ENCODE measurements at places on chromosomes 11 and 22.

DNA sequence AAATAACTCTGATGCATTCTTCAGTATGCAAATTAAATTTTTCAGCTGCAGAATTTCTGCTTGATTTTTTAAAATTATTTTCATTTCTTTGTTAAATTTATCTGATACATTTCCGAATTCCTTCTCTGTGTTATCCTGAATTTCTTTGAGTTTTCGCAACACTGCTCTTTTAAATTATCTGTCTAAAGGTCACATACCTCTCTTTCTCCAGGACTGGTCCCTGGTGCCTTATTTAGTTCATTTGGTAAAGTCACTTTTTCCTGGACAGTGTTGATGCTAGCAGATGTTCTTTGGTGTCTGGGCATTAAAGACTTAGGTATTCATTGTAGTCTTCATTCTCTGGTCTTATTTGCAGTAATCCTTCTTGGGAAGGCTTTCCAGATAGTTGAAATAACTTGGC is 577.4 kb upstream of the LUZP2 start:
- DNase-seq, result no peak

DNA sequence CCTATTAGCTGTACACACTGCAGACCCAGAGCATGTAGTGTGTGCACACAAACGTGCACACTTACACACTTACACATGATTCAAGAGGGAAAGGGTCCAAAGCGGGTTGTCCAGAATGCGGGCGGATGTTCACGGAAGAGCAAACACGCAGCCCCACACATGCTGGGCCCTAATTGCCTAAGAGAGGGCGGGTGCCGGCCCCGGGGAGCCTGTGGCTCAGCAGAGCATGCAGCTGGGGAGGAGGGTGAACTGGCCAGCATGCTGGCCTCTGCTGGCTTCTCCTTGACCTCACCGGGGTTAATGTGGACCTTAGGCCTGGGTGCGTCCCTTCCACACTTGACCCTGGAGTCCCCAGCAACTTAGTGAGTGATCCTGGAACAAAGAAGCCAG is 816.3 kb downstream of the BRD1 start:
- DNase-seq, result no peak

- no peak for DNase-seq
Measured at GRCh38 chr11:8268530-8269400, 5.1 kb upstream of the LMO1 start.

- no peak for DNase-seq
Measured at GRCh38 chr11:130785380-130786116, 130.7 kb downstream of the SNX19 start.

- peak; percentile 35 for DNase-seq
Measured at GRCh38 chr11:63919267-63920125, 2.5 kb upstream of the RCOR2 start.

DNA sequence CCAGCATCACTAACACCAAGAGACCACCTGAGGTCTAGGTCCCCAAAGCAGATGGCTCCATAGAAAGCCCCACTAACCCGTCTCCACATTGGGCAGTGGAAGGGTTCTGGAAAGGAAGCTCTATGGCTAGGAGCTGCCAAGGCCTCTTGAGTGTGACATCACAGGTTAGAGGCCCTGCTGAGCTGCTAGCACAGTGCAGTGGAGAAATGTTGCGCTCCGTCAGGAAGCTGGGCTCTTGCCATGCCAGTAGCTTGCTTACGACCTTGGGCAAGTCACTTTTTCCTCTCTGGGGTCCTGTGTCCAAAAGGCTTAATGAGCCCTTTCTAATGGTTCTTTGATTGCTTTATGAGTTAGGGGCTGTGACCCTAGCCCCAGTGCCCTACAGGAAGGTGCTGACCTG is 10.6 kb downstream of the PIK3IP1 start:
- DNase-seq, result no peak

DNA sequence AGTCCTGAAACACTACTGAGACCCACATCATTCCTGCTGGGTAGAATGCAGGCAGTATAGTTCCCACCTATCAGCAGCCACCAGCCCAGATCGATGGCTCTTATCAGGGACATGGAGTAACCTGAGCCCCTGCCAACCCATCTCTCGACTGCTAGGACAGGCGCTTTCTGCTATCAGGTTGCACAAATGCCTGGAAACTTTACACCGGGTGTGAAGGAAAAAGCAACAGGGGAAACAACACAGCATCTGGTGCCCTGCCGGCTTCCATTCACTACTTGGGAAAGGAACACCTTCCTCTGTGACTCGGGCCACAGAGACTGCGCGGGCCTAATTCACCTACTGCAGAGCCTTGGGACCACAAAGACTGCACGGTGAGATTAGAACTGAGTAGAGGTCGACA is 18.5 kb downstream of the RBFOX2 start:
- no peak for DNase-seq

- no peak for DNase-seq
Measured at GRCh38 chr11:69433741-69434140, 47.7 kb upstream of the LINC01488 start.

GRCh38 chr22:32695451-32695891 is 106.0 kb upstream of the TIMP3 start:
- DNase-seq, result no peak

GRCh38 chr11:70557742-70558485 is 159.6 kb downstream of the CTTN start:
- no peak for DNase-seq

DNA sequence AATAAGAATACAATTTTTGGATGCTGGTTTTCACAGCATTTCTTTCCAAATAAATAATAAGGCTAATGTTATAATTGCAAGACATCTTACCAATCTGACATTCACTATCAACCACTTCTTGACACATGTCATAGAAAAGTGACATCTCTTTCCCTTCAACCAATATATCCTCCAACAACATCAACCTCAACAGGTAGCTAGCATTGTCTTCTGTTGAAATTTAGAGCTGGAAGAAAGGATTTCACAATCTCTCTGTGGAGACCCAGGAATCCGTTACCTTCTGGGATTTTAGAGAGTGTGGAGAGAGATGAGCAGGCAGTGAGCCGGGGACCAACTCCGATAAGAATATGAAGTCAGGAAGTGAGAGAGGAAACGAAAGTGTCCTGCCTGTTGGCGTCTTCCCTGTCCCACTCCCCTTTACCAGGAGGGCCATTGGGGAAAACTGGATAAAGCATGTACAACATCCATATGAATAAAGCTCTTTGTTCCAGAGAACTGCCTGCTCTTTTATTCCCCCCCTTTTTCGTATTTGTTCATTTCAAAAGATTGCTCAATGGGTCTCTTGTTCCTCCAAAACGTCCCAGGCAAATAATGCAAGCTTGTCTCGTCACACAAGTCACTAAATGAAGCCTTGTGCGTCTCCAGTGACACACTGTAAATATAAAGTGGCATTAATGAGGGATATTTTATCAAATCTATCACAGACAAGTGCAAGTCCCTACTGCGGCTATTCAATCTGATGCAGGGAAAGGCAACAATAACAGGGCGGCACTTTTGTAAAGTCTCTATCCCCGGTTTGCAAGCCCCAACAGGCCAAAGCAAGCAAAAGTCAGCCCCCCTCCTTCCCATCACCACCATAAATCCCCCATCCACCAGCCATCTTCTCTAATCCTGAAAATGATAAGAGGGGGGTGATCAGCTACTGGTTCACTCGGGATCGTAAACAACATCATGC is 3.4 kb downstream of the CADM1 start:
- DNase-seq, result no peak

DNA sequence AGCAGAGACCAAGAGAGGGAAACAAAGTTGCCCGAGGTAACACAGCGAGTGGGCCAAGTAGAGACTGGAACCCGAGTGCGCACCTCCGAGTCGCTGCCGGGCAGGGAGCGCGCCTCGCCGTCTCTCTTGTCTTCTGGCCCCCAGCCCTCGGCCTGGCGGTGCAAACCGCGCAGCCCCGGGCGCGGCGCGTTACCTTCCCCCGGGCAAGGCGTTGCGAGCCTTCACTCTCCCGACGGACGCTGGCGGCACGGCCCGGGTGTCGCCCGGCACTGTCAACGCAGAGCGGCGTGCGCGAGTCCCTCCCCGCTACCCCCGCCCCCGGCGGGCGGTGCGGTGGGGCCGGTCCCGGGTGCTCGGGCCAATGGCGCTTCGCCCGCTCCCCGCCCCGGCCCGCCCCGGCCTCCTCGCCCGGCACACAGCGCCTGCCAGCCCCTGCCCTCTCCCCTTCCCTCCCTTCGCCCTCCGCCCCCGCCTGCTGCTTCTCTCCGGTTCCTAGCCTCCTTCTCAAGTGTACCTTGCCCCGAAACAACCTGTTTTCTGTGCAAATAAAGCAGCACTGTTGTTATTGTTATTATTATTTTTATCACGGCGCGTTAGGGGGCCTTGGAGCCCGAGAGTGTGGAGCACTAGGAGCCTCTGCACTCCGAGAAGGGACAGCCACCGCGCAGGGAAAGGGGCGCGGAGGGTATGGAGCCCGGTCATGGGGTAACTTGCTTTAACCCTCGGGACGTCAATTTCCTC is at the start of gene SYTL2:
Gene SYTL2, minus strand, starts transcription at position 271 of the 741 bp plus-strand sequence. CDS start 53,416 bp downstream, outside the sequence.
- DNase-seq, result peak; percentile 61

DNA sequence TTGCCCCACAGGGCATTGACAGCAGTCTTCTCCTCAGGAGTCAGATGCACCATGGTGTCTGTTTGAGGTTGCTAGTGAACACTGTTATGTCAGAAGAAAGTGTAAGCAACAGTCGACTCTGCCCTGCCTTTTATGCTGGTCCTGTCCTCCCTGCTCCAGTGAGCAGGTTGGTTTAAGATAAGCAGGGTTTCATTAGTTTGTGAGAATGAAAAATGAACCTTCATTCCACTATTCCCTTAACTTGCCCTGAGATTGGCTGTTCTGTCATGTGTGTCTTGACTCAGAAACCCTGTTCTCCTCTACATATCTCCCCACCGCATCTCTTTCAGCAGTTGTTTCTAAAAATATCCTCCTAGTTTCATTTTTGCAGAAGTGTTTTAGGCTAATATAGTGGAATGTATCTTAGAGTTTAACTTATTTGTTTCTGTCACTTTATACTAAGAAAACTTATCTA is at the start of gene HBD:
Gene HBD, minus strand, starts transcription at position 103 of the 454 bp plus-strand sequence. Its CDS starts 50 bp downstream, at position 53.
- DNase-seq, result peak; percentile 10

DNA sequence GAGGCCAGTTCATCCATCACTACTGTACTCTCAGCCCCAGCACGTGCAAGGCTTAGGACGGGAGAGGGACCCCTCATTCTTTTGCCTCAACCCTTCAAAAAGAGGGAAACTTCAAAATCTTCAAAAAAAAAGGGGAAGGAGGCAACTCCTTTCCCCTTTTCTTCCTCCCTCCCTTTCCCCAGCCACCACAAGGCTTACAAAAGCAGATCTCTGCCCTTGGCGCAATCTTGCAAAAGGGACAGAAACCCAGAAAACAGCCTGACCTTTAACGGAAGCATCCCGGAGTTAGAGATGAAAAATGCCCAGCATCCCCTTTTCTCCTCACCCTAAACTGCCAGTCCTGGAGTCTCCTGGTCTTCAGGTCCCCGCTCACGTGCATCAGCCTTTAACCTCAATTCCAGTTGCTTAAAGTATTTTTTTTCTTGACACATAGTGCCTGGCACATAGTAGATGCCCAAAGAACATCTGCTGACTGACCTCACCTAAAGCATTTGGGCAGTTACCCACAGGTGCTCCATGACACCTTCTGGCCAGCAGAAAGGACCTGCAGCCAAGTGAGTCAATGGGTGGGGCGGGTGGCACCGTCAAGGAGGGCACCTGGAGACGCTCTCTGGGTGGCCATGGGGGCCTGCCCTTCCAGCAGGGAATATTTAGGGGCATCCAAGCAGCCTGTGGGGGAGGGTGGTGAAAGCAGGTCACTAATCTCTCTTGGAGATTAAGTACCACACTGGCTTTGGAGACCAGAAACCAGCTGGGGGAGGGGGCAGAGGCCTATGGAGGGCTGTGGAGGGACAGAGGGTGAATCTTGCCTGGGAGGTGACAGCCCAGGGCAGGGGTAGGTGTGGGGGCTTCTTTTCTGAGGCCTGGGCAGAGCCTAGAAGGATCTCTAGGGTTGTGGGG is 16.3 kb downstream of the NECTIN1 start:
- DNase-seq, result no peak

GRCh38 chr11:62373464-62374119 is 36.3 kb downstream of the ASRGL1 start:
- no peak for DNase-seq

- peak; percentile 10 for DNase-seq
Measured at GRCh38 chr11:22780952-22781593, 48.5 kb downstream of the SVIP start.

DNA sequence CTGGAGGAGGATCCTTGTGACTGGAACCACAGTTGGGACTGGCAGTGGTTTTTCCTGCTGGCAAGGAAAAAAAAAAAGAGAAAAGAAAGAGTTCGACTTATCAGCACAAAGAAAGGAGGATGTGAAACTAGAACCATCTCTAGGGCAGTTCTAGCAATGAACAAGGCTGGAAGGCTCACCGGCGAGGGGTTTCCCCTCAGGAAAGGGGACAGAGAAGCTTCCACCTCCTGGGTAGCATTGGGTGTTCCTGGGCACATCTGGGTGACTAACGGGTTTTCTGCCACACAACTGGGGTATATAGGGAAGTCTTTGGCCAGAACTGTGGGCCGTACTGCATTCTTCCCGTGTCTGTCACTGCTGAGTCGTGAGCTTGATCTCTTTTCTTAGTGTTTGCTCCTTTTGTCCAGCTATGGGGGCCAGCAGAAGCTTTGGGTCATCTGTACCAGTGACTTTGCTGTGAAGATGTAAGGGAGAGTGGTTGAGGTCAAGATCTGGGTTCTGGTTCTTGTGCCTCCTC is 109.4 kb upstream of the OR4B1 start:
- peak; percentile 83 for DNase-seq

DNA sequence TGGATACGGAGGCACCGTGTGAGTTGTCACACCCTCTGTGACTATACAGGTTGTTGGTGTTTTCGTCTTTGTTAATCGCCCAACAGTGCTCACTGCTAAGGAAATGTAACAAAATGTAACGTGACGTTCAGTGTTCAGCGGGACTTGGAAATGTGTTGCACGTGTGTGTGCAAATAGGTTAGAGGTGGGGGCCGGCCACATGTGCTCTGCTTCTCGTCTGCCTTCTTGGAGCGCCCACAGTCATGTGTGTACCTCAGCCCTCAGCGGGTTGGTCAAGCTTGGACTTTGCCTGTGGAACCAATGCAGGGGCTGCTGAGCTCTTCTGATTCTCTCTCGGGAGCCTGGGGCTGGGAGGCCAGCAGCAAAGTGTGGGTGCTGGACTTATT is 7.4 kb upstream of the SMIM38 start:
- DNase-seq, result no peak

DNA sequence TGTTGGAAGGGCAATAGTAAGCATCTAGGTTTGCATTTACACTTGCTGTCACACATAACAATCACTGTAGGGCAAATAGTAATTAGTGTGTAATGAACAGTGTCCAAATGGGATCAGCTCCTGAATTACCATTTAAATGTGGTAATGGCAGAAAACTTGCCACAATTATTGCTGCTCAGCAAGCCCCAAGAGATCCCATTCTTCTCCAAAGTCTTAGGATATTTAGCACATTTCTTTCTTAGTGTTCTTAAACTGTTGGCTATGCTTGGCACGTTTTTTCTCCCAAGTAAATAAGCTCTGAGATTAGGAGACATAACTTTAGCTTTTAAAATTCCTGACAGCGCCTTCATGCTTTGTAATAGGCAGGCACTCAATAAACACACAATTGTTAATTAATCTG is 1037.0 kb downstream of the DLG2 start:
- DNase-seq, result no peak

GRCh38 chr11:28545536-28545935 is 437.3 kb downstream of the METTL15 start:
- DNase-seq, result no peak

- DNase-seq, result no peak
Measured at GRCh38 chr11:33389635-33390034, 132.5 kb downstream of the HIPK3 start.

- no peak for DNase-seq
Measured at GRCh38 chr22:28857288-28857687, 26.1 kb upstream of the ZNRF3 start.

All from RPMI8226 (cell line).